ENCODE measurements at places on chromosomes 5 and 9.

GRCh38 chr5:11407556-11408145 is 496.6 kb downstream of the CTNND2 start:
- DNase-seq = no peak

DNA sequence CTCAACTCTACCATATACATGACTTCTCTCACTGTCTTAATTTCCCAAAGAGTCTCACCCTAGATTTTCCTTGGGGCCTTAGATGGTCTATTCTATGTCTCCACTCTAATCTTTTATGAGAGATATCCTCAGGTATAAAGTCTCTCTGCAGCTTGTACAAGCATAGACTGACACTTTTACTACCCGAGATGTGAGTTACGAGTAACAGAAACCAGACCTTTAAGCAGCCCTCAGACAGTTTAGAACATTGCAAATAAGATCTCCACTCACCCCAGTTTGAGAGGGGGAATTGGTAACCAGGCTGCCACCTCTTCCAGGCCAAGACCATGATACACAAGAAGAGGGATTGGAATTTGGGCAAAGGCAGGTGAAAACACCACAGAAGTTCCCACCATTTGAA is 542.5 kb downstream of the TLE4 start:
- no peak for DNase-seq

GRCh38 chr9:116298878-116299391 is 145.3 kb downstream of the PAPPA start:
- DNase-seq = no peak

GRCh38 chr9:92897323-92897722 is 19.5 kb upstream of the ZNF484 start:
- no peak for DNase-seq

DNA sequence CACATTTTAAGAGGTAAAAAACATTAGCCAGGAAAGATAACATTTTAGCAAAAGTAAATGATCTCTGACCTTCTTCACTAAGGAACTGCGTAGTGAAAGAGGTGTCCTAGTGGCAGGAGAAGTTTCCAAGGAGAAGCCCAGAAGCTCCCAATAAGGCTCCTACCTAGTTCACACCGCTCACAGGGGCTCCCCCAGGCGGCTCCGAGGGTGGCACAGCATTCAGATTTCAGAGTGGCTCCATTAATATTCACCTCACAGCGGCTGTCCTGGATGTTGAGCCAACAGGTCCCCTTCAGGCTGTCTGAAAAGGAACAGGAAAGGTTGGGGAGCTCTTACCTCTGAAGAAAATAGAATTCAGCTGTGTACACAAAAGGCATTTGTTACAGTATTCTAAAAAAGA is 187.3 kb downstream of the FBN2 start:
- no peak for DNase-seq

GRCh38 chr5:82436291-82436690 is 158.1 kb upstream of the RPS23 start:
- DNase-seq = no peak

GRCh38 chr9:22813529-22813928 is 366.9 kb downstream of the DMRTA1 start:
- no peak for DNase-seq
